Esophagus squamous epithelium (tissue), 5 donors: ENCODE measurements at places on chromosomes 11 and 22.

- DNase-seq, result no peak
These were observed 52.8 kb upstream of the CCDC188 start for GRCh38 chr22:20203552-20204201.

- DNase-seq, result no peak
These were observed 23.6 kb upstream of the UPB1 start for GRCh38 chr22:24471570-24471969.

- no peak for DNase-seq
These were observed 64.9 kb upstream of the EED start for GRCh38 chr11:86179646-86180064.

DNA sequence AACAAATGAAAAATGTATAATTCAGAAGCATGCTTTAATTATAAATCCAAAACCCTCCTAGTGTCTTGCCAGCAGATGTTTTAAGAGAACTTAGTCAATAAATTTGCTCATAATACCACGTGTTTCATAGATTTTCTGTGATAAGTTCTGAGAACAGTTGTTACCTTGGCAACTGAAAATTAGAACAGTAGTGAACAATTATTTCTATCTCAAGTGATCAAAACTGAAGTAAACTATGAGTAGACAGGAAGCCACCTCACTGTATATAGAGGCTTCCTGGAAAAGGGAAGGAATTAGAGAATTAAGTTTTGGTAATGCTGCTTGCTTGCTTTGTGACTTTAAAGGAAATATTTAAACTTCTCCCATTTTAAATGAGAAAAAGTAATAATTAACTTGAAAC is 266.0 kb upstream of the ANO3 start:
- DNase-seq, result no peak

DNA sequence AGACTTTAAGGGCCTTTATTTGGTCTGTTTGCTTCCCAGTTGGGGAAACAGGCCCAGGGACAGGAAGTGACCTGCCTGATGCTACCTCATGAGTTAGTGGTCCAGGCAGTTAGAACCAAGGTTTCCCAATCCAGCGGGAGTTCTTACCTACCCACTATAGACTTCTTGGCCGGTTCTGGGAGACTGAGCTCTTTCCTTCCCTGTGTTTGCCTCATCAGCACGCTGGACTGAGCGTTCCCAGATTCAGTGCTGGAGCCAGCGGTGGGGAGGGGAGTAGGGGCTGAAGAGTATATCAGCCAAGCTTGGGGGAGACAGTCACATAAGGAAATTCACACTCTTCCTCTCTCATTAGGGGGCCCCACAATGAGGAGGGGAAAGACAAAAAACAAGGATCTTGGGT is 27.1 kb downstream of the TIMP3 start:
- DNase-seq, result no peak

DNA sequence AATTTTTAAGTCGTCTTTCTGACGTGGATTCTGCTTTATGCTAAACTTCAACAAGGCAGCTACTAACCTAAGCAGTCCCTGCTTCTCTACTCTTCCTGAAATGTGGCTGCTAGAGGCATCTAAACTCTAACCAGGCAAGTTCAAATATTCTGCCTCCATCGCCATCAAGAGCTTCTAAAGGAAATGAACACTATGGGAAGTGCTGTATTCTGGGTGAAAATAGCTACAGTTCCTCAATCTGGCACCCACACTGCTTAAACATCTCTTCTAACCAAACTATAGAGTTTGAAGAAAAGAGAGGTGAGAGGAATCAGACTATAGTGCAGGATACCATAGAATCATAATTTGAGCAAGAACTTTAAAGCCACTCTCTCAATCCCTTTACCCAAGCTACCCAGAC is 6.3 kb downstream of the NRIP3 start:
- DNase-seq, result no peak

DNA sequence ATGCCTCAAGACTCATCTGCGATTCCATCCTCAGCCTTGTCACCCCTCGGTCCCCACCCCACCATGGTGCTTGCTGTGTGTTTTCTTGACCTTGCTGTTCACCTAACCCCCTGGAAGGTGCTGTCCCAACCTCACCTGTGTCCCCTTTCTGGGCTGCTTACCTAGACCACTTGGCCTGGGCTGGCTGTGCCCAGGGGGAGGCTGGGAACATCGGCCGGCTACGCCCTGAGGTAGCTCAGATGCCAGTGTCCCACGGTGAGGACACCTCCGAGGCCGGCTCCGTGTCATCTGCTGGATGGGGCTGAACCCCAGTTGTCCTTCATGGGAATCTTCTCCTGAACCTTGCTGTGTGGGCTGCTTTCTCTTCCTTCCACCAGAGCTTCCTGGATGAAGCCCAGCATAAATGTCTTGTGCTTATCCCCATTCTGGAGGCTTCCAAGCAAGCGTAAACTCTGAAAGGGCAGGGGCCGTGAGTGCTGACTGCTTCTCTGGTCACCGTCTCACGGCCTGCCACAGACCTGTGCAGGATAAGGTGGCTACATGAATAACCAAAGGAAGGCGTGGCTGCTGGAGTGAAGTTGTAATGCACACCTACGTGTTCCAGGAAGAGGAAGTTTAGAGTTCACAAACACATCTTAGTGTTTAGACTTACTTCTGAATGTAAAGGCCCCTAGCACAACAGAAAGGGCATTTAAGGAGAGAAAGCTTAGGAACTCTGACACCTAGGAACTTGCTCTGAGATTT is 724.3 kb downstream of the TBC1D22A start:
- no peak for DNase-seq

DNA sequence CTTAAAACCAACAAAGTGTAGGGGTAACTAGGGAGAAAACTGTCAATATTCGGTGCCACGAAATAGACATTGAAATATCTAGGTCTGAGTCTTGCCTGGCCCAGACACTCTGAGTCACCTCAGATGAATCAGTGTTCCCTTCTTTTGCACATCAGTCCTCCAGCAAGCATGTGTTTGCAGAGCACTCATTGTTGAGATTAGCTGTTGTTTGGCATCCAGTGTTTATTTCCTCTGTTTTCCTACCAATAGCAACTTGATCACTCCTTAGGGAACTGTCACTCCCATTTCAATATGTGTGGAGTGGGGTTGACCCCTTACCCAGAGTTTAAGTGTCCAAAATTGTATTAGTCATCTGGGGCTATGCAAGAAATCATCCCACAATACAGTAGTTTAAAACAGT is 4.7 kb upstream of the ASCC2 start:
- no peak for DNase-seq

GRCh38 chr11:130816546-130817329 is 99.5 kb downstream of the SNX19 start:
- no peak for DNase-seq

- DNase-seq, result no peak
These were observed 53.1 kb downstream of the WNT7B start for GRCh38 chr22:45923835-45924234.

DNA sequence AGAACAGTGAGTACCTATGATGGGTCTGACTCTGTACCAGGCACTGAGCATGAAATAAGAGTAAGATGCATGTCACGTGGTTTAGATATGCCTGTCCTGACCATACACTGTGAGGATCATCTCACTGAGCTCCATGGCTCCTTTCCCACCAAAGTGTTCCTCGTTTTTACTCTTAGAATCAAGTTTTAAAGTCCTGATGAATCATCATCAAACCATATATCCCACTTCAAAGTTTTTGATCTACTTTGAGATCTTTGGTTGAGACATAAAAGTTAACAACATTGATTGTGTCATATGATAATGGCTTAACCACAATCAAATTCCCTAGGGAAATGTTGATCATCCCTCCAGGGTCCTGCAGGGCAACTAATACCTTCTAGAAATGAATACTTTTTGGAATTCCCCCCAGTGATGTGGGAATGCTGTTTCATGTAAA is 12.8 kb downstream of the ETS1 start:
- DNase-seq, result no peak

DNA sequence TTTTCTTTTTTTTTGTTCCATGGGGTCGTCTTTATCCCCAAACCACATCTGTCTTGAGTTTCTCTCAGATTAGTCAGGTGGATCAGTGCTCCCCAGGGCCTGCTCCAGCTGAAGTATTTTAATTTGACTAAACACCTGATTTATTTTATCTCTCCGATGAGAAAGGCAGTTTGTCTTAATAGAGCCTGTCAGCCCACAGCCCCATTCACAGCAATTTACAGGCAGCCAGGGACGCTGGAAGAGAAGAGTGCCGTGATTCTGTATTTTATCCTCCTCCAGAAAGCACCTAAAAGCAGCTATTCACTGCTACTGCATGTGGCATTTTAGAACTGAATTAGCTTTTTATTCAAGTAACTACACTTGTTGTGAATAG is 164.5 kb downstream of the SOX6 start:
- no peak for DNase-seq
